Activated CD4-positive, alpha-beta T cell treated with anti-CD3 and anti-CD28 coated beads for 4 hours (primary cell): ENCODE measurements at places on chromosomes 16 and 17.

GRCh38 chr17:4877089-4877488 is 22.2 kb upstream of the C17orf107 start:
- DNase-seq, result no peak

GRCh38 chr17:80791758-80792284 is 199.8 kb upstream of the CHMP6 start:
- DNase-seq, result peak; percentile 54

DNA sequence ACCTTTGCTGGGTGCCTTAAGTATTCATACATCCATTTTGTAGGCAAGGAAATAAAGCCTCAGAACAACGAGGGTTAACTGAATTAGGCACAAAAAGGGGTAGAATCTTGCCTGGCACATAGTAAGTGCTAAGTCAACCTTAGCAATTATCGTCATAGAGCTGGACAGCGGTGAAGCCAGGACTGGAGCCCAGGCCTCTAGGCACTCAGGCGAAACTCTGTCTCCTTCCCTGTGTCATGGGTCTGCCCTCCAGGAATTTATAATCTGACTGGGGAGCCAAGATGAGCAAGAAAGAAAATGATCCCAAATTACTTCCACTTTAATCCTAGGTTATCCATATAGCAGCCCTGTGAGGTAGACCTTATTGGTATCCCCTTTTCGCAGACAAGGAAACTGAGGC is 61.4 kb downstream of the KATNIP start:
- no peak for DNase-seq

DNA sequence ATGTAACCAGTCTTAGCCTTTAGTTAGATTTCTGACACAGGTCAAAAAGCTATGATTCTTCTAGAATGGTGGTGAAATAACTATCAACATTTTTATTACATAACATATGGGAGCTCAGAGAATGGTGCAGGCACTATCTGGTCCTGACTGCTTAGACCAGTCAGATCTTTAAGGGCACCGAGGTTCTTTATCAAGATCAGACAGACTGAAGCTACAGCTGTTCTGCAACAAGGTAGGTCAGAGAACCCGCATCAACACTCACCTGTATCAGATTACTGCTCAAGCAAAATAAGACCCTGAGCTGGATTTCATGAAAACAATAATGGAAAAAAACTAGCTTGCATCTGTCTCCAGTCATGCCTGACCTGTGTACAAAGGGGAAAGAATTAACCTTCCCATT is 160.4 kb downstream of the KCNJ2 start:
- DNase-seq, result no peak

DNA sequence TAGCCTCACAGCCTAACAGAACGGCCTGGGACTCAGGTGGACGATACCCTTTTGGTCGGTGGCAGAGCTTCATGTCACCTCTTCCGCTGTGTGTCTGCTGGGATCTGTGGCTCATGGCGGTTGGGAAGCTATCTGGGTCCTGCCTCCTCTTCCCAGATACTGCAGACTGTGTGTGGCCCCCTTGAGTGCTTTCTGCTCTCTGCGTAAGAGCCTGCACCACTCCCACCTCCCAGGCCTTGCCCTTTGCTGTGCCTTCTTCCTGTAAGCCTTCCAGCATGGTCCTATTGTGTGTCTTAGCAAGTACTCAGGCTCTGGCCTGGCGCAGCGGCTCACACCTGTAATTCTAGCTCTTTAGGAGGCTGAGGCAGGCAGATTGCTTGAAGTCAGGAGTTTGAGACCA is 17.5 kb upstream of the ADCY7 start:
- DNase-seq, result no peak

DNA sequence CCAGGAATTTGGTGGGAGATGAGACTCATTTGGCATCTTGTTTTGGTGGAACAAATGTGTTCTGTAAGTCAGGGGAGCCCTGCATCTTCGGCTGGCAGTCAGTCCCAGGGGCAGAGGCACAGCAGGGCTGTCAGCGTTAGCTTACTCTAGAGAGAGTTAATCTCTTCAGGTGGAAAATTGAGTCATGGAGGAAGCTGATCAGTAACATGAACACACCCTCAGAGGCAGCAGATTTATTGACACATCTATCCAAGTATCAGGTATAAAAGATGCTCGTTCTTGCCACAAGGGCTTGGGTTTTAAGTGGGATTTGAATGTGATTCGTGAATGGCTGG is 55.2 kb downstream of the EPN2 start:
- no peak for DNase-seq

DNA sequence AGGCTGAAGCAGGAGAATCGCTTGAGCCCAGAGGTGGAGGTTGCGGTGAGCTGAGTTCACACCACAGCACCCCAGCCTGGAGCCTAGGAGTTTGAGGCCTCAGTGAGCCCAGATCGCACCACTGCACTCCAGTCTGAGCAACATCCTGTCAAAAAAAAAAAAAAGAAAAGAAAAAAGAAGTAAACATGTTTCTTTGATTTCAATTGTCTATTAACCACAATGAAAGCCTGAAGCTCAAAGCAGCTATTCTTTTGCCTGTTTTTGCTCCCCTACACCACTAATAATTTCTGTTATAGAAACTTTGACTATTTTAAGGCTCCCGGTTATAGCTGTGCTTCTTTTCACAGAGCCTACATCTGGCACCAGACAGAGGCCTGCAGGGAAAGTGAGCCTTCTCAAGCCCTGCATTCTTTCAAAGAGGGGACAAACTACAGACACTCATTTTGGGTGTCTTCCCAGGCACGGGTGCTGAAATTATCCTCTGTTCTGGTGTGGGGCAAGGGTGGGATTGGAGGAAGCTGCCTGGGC is 14.2 kb upstream of the SLC52A1 start:
- DNase-seq, result peak; percentile 66

DNA sequence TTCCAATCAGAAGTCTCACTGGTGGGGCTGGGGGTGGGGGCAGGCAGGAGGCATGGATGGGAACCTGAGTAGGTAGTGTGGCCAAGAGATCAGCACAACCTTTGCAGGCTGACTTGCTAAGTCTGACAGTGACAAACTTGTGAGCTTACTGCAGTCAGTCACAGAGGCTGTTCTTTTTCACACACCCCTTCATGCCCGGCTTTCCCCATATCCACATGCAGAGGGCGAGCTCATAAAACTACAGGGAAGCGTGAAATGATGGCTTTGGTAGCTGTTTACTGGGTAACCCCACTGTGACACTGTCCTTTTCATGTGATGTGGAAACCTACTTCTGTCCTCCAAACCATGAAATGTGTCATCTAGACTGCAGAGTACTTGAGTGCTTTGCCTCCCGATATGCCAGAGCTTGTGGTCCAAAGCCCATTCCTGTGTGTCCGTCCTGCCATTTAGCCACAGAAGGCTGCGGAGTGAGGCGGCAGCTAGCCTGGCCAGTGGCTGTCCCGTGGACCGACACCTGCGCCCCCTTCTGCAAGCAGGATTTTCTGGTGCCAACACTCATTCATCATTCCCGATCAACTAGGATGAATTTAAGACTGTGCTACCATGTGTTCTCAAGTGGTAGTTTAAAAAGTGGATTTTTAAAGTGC is 9.8 kb downstream of the GEMIN4 start:
- no peak for DNase-seq

DNA sequence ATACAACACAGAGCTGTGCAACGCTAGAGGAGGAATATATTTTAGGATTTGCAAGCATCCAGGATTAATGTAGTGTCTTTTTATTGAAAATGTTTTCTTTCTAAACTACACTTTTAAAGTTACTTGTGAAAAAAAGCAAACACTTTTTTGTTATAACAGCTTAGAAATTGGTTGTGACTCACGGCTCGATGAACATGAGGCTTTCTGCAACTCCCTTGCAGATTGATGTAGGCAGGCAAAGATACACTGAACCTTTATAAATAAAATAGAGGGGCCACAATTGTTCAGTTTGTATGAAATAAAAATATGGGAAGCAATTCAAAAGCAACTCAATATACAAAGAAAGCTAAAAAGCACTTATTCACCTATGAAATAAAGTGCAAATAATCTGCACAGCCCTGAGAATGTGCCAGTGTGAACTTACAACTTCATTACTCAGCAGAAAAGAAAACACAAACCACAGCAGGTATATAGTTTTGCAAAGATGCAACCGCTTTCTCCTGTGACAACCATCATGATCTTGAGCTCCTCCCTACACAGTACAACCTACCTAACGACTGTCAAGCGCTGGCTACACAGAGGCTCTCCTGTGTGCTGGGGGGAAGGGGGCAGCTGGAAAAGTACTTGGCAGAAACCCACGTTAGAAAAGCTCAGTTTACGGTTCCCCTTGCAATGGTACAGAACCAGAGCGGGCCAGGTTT is 948 bp downstream of the LUC7L start:
- DNase-seq, result no peak

GRCh38 chr17:56891751-56892150 is 22.1 kb downstream of the TRIM25 start:
- DNase-seq, result peak; percentile 53

DNA sequence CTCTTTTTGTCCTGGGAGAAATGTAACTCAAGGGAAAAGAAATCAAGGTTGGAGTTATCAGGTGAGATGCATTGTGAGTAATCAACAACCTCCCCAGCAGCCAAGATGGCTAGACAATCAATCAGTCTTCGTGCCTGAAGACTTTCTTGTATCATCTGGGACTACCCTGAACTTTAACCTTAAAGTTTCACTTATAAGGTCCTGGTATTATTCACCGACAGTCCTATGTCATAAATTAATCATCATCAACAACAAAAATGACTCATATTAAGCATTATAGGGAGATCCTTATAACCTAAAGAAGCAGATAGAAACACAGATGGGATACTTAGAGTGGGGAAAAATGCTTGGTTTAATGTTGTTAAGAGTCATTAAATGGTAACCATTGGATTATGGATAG is 7.7 kb upstream of the TEKT3 start:
- DNase-seq, result no peak

DNA sequence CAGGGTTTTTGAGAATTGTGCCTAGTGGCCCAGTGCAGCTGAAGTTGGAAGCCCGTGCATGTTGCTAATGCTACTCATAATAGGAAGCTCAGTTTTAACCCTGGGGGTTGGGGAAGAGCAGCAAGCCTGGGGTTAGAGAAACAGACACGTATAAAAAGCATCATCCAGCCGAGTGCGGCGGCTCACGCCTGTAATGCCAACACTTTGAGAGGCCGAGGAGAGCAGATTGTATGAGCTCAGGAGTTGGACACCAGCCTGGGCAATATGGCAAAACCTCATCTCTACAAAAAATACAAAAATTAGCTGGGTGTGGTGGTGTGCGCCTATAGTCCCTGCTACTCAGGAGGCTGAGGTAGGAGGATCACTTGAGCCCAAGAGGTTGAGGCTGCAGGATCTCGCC is 2.3 kb upstream of the CLUH start:
- no peak for DNase-seq

DNA sequence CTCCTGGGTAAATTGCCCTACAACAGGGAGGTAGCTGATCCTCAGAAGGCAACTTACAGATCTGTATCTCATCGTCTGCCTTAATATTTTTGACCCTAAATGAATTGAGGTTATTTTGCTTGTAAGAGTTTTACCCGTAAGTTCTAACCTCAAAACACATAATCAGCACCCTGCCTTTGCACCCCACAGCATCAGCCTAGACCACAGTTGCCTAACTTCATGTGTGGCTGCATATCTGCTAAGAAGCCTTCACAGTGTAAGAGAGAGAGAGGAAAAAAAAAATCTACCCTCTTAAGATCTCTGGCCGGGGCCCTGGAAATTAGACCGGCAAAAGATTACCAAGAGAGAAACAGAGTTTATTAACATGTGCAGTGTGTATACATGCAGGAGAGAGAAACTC is 76.9 kb downstream of the ARHGAP44 start:
- DNase-seq, result no peak

DNA sequence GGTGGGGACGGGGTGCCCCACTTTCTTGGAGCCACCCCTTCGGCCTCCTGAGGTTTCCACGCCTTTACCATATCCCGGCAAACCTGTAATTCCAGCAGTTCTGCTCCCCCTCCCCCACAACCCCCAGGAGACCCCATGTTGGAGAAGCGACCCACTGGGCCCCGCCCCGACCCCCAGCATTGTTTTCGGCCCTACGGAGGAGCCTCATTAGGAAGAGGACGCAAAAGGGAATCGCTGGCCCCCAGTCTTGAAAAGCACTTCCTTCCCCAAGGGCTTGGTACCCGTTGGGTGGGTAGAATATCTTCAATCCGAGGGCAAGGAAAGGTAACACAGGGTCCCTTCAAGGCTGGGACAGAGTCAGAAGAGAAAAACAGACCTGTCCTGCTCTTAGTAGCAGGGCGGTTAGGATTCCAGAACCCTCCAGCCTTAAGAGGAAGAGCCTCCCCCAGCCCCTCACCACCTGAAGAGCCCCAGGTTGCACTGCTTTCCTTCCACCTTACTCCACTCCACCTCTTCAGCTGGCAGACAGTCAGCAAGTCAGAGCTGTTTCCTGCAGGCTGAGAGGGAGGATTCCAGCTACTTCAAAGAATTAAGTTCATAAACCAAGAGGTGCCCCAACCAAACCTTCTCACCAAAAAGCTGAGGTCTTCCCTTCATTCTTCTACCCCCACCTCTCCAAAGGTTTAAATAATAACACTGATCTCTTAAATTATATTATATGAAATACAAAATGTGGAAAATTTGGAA is 803 bp upstream of the TLCD2 start:
- no peak for DNase-seq

DNA sequence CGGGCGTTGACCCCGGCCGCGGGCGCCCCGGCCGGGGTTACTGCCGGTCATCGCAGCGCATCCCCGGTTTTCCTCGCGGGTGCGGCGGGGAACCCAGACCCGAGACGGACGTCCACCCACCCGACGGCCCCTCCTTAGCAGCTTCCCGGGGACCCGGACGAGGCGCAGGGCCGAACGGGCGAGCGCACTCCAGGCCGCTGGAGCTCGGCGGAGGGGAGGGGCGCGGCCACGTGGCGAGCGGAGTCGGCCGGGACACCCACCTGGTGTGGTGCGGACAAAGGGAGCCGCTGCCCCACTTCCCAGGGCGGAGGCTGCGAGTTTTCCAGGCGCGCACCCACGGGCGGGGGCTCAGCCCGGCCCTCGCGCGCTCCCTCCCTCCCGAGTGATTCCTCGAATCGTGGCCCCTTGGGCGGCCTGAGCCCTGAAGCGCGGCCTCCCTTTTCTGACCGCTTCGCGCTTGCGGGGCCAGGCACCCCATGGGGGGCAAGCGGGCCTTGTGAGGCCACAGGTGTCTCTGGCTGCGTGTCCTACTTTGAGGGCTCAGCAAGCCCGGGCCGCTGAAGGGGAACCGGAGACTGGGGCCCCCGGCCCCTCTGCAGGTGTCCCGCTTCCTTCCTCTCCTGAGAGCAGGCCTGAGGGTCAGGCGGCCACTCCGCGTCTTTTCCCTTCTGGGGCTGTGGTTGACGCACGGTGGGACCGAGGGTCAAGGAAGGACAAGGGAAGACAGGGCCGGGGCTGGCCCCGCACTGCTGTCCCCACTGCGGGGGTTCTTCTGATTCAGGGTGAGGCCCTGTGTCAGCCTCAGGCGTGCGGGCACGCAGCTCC is 1.1 kb upstream of the FASN start:
- no peak for DNase-seq

DNA sequence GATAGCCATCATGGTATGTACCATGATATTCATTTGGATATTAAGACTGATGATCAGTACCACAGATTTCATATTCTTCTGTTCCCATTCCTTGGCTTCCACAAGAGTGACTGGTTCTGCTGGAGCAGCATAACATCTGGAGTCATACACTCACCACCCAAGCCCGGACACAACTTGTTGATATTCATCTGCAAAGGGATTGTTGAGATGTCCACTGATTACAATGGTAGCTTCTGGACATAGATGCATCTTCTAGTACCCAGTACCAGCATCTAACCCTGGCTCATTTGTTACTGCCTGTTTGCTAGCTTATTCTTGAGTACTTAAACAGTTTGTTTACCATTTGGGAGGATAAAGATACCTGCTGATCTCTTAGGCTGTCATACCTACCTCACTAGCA is 235.7 kb upstream of the AXIN2 start:
- DNase-seq, result no peak

GRCh38 chr17:72121164-72122009 is 567 bp downstream of the SOX9 start:
- DNase-seq, result no peak

- DNase-seq, result no peak
Observed at GRCh38 chr17:77366206-77366557, 225.4 kb downstream of the SEC14L1 start.
